Stimulated activated CD4-positive, alpha-beta T cell treated with anti-CD3 and anti-CD28 coated beads, Interleukin-1b, Interleukin-23, amount 100 ng/mL, for 1 hour (primary cell): ENCODE measurements at places on chromosomes 2 and 18.

DNA sequence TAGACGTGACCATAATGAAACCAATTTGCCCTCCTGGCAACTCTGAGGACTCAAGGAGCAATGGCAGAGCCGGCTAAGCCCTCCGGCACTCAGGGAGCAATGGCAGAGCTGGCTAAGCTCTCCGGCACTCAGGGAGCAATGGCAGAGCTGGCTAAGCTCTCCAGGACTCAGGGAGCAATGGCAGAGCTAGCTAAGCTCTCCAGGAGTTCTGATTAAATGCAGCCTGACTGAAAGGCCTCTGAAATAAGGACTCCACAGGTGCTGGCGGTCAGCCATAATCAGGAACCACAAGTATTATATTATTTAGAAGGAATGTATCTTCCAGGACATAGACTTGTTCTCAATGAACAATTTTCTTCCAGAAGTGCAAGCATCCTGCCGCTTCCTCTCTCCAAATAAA, 65.2 kb downstream of the C2orf76 start:
- no peak for DNase-seq

DNA sequence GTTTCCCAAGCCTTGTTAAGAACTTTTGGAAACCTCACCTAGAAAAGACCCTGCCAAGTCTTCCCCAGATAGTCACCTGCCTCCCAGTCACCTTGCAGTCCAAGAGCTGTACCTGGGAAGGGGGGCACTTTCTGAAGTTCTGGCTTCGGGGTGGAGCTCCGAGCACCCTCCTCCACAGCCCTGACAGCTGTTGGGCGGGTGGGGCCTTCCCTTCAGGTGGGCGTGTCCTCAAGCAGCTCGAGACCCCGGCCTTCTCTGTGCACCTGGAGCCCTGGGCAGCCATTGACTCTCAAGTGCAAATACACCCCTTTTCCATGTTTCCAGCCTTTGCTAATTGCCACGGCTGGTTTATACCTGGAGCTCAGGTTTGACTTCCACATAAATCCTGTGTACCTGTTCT, 37.0 kb upstream of the IGFBP5 start:
- no peak for DNase-seq

- DNase-seq, result no peak
These were observed 204.8 kb downstream of the SETBP1 start for GRCh38 chr18:44885507-44885906.

DNA sequence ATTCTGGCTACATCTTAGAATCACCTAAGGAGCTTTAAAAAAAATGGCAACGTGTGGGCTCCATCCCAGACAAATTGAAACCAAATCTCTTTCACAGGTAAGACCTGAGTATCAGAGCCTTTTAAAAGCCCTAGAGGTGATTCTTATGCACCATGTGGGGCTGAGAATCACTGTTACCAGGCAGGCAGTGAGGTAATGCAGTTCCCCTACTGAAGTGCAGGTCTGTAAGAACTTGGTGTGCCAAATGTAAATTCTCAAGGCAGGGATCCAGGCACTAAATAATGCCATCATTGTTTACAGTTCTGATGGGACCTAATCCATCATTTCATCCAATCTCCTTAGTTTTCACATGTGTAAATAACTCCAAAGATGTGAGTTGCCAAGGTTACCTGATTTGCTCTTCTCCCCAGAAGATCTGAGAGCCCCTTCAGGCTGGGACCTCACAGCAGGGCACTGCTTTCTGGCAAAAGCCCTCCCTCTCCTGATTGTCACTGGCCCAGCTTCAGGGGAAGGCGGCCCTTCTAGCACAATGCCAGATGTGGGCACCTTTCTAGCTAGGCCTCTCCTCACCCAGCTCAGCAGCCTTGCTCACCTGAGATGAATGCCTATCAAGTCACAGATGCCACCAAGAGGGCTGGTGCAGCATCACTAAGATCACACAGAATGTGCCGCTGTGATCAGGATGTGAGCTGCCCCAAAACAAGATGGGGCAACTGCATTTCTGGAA, 73.6 kb upstream of the RGPD5 start:
- DNase-seq, result no peak

DNA sequence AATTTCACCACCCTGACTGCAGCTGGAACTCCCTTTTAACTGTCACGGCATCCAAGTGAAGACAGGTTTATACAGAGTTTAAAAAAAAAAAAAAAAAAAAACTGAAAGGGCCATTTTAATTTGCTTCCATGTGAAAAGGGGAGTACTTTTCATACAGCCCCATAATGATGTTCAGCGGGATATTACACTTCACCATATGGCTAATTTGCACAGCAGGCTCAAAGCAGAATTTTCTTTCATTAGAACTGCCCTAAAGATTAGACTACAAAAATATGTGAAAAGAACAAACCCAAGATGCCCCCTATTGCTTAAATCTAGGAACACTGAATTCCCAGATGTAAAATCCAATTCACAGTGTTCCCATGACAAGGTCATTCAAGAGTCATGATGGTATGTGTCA, 301.8 kb downstream of the EXOC6B start:
- DNase-seq, result no peak

- no peak for DNase-seq
These were observed 128.6 kb downstream of the PARD3B start for GRCh38 chr2:204673877-204674276.

DNA sequence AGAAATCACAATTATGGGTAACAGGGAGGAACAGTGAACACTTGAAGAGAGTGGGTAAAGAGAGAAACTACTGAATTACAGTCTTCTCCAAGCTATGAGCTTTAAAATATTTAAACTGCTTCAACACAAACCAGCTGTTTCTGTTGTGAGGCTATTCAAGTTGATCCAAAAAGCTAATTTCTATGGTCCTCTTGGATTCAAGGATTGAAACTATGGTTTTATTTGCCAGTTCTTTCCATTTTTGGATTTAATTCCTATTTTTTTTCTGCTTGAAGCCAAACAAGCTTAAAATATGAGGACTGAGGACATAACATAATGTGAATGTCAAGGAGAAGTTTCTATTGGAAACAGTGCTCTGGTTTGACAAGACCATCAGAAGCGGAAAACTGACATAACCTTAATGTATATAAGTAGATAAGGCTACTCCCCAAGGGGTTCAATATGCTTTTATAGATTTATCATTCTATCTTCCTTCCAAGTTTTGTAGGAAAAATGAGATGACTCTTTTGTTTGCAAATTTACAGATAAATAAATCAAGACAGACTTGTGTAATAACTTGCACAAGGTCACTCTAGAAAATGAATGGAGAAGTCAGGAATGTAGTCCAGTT, 60.7 kb upstream of the AQP4 start:
- DNase-seq, result no peak

DNA sequence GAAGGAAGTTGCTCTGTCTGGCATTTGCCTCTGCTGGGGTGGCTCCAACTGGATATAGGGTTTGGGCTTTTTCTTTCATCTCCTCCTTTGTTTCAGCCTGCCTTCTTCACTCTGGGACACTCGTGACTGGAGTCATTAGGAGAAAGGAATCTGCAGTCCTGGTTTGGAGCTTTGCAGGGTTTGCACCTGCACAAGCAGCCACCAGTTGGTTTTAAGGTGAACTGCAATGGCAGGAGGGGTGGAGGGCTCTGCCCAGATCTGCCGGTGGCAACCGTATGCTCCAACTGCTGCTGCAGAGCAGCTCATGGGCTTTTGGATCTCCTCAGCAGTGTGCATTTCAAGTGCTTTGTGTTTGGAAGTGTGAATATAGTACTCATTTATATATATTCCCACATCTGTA, 131.3 kb upstream of the MGAT5 start:
- DNase-seq, result no peak

- DNase-seq, result no peak
These were observed 137.5 kb downstream of the PTGR3 start for GRCh38 chr18:75071484-75071785.

- DNase-seq, result no peak
These were observed 118.8 kb downstream of the ESCO1 start for GRCh38 chr18:21481739-21482138.
